ENCODE measurements at places on chromosomes 2 and 18. TPM values are rescaled to one million over a fixed set of nuclear protein-coding genes. Genes with fewer than 3 reads are reported as not detected.
A peak's percentile ranks its signal among the peaks of the same experiment; 100 is the strongest.

DNA sequence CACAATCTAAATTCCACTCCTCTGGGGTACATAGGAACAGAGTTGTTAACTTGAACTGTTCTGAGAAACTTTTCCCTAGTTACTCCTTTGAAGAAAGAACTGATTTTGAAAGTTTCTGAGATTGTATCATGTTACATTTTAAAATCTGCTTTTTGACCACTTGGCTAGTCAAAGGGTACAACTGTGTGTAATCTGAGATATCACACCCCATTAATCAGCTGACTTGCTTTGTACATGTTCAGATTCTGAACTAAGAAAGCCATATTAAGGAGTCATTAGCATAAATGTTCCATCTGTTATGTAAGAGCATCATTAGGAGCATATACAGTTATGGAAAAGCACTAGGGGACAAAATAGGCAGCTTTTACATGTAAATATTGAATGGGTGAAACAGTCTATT lies 3.8 kb upstream of the WDR35 start:
- H3K27ac ChIP-seq: no peak overlapping the region
- DNase-seq: no peak
- peaks cover 19% of the 10 kb centered on the region for H3K4me1 ChIP-seq
- no peak overlapping the region for H3K4me3 ChIP-seq
- no peaks in the 10 kb centered on the region for H3K36me3 ChIP-seq

- no peak overlapping the region for H3K4me3 ChIP-seq
- DNase-seq: no peak
- H3K27ac ChIP-seq: no peak overlapping the region
- no peaks in the 10 kb centered on the region for H3K4me1 ChIP-seq
- H3K27me3 ChIP-seq: no peaks in the 10 kb centered on the region
Observed at GRCh38 chr2:64412671-64413070, 41.3 kb upstream of the LGALSL start.

DNA sequence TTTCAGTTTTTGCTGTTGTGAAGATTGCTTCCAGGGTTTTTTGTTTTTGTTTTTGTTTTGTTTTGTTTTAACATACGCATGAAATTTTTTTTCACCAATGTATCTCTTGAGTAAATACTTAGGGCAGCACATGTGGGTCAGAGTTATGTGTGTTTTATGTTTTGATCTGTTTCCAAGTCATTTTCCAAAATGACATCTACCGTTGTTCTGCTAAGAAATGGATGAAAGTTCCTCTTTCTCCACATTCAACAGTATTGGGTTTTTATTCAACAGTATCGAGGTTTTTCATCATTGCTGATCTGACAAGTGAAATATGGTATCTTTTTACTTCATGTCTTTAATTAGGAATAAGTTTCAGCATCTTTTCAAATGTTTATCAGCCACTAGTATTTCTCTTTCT lies 16.7 kb downstream of the RNF144A start:
- H3K4me3 ChIP-seq: no peak overlapping the region
- H3K27ac ChIP-seq: no peak overlapping the region
- H3K4me1 ChIP-seq: no peaks in the 10 kb centered on the region
- H3K36me3 ChIP-seq: no peaks in the 10 kb centered on the region
- DNase-seq: no peak
- H3K27me3 ChIP-seq: no peaks in the 10 kb centered on the region

GRCh38 chr2:20224164-20224715 lies 690 bp downstream of the SDC1 start:
- no peaks in the 10 kb centered on the region for H3K27me3 ChIP-seq
- H3K27ac ChIP-seq: peak overlapping the region; percentile 88
- no peak for DNase-seq
- H3K36me3 ChIP-seq: no peaks in the 10 kb centered on the region
- H3K4me1 ChIP-seq: peaks cover 56% of the 10 kb centered on the region

DNA sequence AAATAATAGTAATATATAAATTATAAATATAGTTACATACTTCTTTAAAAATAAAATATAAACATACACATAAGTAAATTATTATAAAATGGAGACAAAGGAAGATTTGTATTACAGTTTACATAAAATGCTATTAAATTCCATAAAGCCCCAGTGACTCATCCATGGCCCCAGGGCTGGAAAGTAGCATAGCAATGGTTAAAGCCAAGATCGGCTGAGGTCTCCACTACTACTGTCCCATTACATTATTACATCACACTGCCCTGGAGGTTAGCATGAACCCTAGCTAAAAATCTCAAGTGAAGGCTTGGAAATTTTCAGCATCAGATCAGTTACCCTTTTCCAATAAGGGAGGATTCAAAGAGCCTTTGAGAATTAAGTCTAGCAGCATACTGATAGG lies 936.2 kb downstream of the DSC3 start:
- H3K27me3 ChIP-seq: no peaks in the 10 kb centered on the region
- no peak overlapping the region for H3K4me3 ChIP-seq
- no peaks in the 10 kb centered on the region for H3K4me1 ChIP-seq
- H3K36me3 ChIP-seq: no peaks in the 10 kb centered on the region
- DNase-seq: no peak

- H3K4me3 ChIP-seq: no peak overlapping the region
- H3K36me3 ChIP-seq: no peaks in the 10 kb centered on the region
- peaks cover 8% of the 10 kb centered on the region for H3K4me1 ChIP-seq
Observed at GRCh38 chr2:119216994-119217393, 6.6 kb upstream of the STEAP3 start.

DNA sequence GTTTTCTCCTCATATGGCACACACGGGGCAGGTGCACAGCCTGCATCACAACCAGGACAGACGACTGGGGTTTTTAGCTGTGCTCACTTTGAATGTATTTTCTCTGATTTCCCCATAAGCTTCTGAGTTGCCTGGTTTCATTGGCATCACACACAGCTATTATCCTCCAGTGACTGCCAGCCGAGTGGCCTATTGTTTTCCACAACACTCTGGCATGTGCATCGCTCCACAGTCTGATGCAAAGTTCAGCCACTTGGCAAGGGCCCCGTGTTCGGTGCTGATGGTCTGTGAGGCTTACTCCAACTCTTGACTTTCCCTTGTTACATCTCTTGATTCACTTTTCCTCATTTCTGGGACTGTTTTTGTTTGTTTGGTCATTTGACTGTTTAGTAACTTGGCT lies 593.1 kb downstream of the CBLN2 start:
- H3K27ac ChIP-seq: no peak overlapping the region
- no peaks in the 10 kb centered on the region for H3K36me3 ChIP-seq
- no peaks in the 10 kb centered on the region for H3K4me1 ChIP-seq
- H3K4me3 ChIP-seq: no peak overlapping the region
- DNase-seq: no peak

GRCh38 chr2:30708491-30709290 lies 98.6 kb downstream of the CAPN13 start:
- H3K4me3 ChIP-seq: no peak overlapping the region
- H3K27ac ChIP-seq: no peak overlapping the region
- DNase-seq: no peak
- no peaks in the 10 kb centered on the region for H3K4me1 ChIP-seq
- H3K27me3 ChIP-seq: no peaks in the 10 kb centered on the region

- H3K36me3 ChIP-seq: peaks cover 21% of the 10 kb centered on the region
- H3K27ac ChIP-seq: no peak overlapping the region
- no peak overlapping the region for H3K4me3 ChIP-seq
- no peaks in the 10 kb centered on the region for H3K4me1 ChIP-seq
- H3K27me3 ChIP-seq: no peaks in the 10 kb centered on the region
Observed at GRCh38 chr2:172472446-172473033, 45.2 kb downstream of the ITGA6 start.

- no peaks in the 10 kb centered on the region for H3K36me3 ChIP-seq
- H3K27me3 ChIP-seq: no peaks in the 10 kb centered on the region
- no peak overlapping the region for H3K27ac ChIP-seq
- DNase-seq: no peak
- H3K4me3 ChIP-seq: no peak overlapping the region
Observed at GRCh38 chr18:36349552-36349951, 52.0 kb downstream of the FHOD3 start.

GRCh38 chr2:179938026-179938425 lies 69.1 kb downstream of the CWC22 start:
- H3K36me3 ChIP-seq: peaks cover 25% of the 10 kb centered on the region
- no peaks in the 10 kb centered on the region for H3K27me3 ChIP-seq
- no peak for DNase-seq
- H3K27ac ChIP-seq: no peak overlapping the region

GRCh38 chr2:237675316-237675715 lies 47.9 kb downstream of the LRRFIP1 start:
- H3K4me1 ChIP-seq: peaks cover 48% of the 10 kb centered on the region
- H3K4me3 ChIP-seq: peak overlapping the region; percentile 18
- no peak for DNase-seq
- peak overlapping the region; percentile 84 for H3K27ac ChIP-seq
- H3K27me3 ChIP-seq: no peaks in the 10 kb centered on the region

DNA sequence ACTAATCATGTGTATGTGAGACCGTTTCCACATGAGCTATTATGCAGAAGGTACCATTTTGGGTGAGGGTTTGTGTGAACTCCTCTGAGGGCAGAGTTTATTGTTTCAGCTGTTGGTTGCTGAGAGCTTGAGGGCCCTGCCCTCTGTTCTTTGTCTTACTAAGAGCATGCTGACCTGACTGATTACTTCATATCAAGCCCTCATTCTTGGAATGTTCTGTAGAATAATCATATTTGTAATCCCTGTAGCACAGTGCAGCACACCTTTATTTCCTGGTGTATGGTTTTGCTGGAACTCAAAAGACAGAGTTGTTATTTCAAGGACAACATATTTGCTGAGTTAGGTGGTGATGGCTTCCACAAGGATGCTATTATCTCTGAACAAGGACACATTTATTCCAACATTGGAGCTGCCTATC lies 118.5 kb downstream of the GALNT3 start:
- no peak overlapping the region for H3K4me3 ChIP-seq
- no peaks in the 10 kb centered on the region for H3K4me1 ChIP-seq
- H3K27me3 ChIP-seq: no peaks in the 10 kb centered on the region
- DNase-seq: no peak

DNA sequence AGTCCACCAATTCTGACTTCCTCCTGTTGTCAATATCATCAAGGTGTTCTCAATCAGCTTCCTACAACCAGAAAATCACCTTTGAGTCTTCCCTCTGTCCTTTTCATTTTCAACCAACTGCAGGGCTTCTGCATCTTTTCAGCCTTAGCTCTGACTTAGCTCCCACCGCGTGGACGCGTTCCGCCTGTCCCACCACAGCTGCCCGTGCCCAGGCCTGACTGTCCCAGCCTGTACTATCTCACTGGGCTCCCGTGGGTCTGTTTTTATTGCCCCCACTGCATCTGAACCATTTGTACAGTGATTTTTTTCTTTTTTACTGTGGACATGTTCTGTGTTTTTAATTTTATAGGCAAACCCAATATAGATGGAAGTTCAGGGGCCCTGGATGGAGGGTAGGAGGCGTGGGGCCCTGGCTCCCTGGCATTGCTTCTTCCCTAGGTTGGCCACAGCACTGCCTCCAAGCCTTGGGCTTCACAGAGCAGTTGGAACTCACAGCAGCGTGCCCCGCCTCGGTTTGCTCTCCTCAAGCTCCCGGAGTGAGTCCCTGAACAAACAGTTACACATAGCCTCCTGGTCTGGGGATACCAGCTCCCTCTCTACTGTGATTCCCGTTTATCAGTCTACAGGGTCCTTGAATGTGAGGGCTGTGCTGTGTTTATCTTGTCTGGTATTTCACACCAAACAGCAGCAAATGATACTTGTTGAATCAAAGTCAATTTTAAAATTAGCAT lies 280.6 kb upstream of the PXDN start:
- no peaks in the 10 kb centered on the region for H3K4me1 ChIP-seq
- peaks cover 23% of the 10 kb centered on the region for H3K27me3 ChIP-seq
- no peak overlapping the region for H3K27ac ChIP-seq

DNA sequence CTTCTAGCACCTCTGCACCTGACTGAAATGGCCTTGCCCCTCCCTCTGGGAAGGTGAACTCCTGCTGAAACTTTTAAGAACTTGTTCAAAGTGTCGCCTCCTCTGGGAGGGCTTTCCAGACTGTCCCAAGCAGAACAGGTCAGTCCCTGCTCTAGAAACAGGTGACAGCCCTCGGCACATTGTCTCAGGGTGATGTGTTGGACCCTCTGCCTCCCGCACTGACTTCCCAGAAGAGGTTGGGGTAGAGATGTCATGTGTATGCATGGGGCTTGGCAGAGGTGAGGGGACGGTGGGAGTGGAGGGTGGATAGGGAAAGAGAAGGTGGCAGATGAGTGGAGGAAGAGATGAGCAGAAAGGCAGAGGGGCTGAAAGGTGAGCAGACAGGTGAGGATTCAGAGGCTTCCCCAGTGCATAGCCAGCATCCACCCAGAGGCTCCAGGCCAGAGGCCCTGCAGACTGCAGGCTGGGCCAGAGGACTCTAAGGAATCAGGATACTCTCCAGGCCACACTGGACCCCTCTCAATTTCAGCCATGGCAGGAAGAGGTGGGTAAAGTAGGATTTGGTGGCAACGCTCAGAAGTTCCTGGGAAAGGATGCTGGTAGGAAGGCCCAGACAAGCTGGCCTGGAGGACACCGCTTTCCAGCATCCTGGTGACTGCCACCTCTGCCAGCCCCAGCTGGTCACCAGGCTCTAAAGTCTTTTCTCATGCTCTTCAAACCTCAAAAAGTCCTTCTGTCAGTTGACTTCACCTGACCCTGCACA lies 24.8 kb upstream of the TNS1 start:
- H3K27ac ChIP-seq: peak overlapping the region; percentile 14
- peaks cover 43% of the 10 kb centered on the region for H3K4me1 ChIP-seq
- no peak overlapping the region for H3K4me3 ChIP-seq
- no peaks in the 10 kb centered on the region for H3K27me3 ChIP-seq

GRCh38 chr18:66129248-66129647 lies 378.4 kb downstream of the CDH7 start:
- no peak for DNase-seq
- no peak overlapping the region for H3K27ac ChIP-seq
- no peak overlapping the region for H3K4me3 ChIP-seq

- H3K27me3 ChIP-seq: no peaks in the 10 kb centered on the region
- no peak overlapping the region for H3K27ac ChIP-seq
- no peak overlapping the region for H3K4me3 ChIP-seq
- H3K36me3 ChIP-seq: no peaks in the 10 kb centered on the region
- no peaks in the 10 kb centered on the region for H3K4me1 ChIP-seq
- DNase-seq: no peak
Observed at GRCh38 chr2:164677733-164678132, 56.5 kb upstream of the GRB14 start.

GRCh38 chr2:25505182-25505581 lies 163.5 kb upstream of the DNMT3A start:
- no peaks in the 10 kb centered on the region for H3K4me1 ChIP-seq
- DNase-seq: no peak
- H3K4me3 ChIP-seq: no peak overlapping the region
- no peaks in the 10 kb centered on the region for H3K27me3 ChIP-seq
- H3K36me3 ChIP-seq: no peaks in the 10 kb centered on the region

- H3K4me3 ChIP-seq: no peak overlapping the region
- no peaks in the 10 kb centered on the region for H3K27me3 ChIP-seq
- H3K36me3 ChIP-seq: no peaks in the 10 kb centered on the region
Observed at GRCh38 chr2:66771359-66771976, 336.5 kb downstream of the MEIS1 start.

GRCh38 chr2:21818212-21818795 lies 694.5 kb downstream of the TDRD15 start:
- no peak for DNase-seq
- H3K4me3 ChIP-seq: no peak overlapping the region
- H3K36me3 ChIP-seq: no peaks in the 10 kb centered on the region
- no peaks in the 10 kb centered on the region for H3K27me3 ChIP-seq

ZSCAN30 gene
- 22.0 TPM for total RNA-seq

GPR35 gene
- total RNA-seq: 35.5 TPM

CCNT2 gene
- total RNA-seq: 38.8 TPM

AQP12A gene
- not detected for total RNA-seq

FAM228A gene
- total RNA-seq: not detected

MC5R gene
- not detected for total RNA-seq

Measured in stomach (tissue), 19 donors.